Keratinocyte (primary cell): ENCODE measurements at places on chromosomes 1 and 21. TPM values are rescaled to one million over a fixed set of nuclear protein-coding genes. Genes with fewer than 3 reads are reported as not detected.

CHIA gene
- not detected in 3 replicates for polyA plus RNA-seq

NECTIN4 gene
- polyA plus RNA-seq = 6.0 to 19.0 TPM (median 8.6 TPM) in 3 replicates

GRCh38 chr21:33901412-33902288 is 14.0 kb downstream of the ATP5PO start:
- DNase-seq = no peak

DNA sequence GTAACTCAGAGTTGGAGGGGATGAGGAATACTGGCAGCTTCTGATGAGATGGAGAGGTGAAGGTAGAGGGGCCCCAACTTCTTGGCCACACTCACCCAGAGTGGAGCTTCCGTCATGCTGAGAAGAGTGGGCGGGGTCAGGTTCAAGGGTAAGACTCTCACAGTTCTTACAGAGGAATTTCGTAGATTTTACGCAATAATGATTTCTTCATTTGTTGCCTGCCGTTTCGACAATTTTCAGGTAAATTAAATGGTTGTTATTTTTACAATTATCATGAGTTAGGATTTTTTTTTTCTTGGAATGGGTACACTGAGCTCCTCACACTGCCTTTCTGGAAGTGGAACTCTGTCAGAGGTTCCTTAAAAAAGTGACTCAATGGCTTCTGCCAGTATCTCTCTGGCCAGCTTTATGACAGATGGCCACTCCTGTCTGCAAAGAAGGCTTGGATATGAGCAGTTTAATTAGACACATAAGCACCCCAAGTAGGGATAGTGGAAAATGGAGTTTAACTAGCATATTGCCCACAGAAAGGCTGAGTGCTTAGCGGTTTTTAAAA is 13.8 kb upstream of the NLRP3 start:
- no peak for DNase-seq

DNA sequence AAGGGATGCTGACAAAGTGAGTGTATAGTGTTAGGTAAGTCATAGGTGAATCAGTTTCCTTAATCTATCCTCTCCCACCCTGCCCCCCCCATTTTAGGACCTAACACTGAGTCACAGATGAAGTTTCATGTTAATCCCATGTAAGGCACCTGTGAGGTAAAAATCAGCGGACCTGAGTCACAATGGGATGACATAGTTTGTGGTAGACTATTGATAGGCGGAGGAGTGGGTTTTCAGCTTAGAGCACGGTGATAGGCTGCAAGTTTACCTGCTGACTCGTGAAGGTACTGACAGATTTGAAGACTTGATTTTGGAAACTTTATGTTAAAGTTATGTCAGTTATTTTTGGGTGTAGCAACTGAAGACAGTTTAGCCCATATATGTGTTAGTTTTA is 1.7 kb downstream of the TOR1AIP1 start:
- peak; percentile 95 for DNase-seq

DNA sequence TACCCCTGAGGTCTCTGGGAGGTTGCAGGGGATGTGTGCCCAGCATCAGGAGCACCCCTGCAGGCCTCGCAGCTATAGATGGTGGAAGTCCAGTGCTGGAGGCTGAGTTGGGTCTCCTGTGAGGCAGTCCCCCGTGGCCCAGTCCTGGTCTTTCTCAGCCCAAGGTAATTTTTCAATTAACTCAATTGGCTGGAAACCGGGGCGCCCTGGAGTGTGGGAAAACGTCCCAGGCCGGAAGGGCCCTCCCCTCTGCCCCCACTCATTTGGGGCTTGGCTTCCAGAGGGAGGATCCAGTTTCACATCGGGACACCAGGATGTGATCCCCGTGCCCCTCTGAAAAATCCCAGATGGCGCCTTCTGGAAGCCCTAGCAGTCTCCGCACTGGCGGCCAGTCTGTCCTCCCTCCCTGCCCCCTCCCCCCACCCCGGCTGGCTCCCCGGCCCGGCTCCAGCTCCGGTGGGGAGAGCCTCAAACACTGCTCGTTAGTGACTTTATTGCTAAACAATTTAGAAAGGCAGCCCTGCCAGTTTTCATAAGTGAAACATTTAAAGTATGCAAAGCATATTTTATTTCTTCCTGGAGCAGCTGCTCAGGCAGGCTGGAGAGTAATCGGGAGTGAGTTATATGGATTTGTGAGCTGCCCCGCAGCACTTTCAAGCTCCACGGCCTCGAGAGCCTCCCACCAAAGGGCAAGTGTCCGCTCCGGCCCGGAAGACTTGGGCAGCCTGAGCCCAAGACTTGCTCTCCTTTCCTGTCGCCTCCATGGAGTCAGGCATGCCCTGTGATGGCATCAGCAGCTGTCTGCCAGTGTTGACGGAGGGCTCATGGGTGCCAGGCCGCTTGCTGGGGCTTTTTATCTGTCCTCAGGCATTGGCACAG is 208.2 kb upstream of the TMEM51 start:
- no peak for DNase-seq

DNA sequence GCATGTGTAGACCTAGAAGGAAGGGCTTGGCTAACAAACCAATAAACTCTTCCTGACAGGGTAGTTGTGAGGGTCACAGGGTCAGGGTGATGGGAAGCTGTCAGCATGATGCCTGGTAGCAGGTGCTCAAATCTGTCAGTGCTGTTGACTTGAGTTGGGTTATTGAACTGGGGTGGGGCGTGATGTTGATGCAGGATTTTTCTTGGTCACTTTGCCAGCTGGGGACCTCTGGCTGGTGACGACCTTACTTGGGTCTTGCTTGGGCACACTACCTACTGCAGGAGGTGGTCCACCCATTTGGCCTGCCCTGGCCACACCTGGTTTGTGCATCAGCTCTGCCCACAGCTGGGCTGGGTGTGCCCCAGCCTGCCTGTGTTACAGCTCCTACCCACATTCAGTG is 624.4 kb downstream of the PTPRU start:
- no peak for DNase-seq
